Natural killer cell treated with Interleukin-12 subunit alpha and Interleukin-12 subunit beta and Interleukin-15 and Interleukin-18, amount 100 ng/mL, for 72 hours (primary cell): ENCODE measurements at places on chromosomes 2 and 18.

DNA sequence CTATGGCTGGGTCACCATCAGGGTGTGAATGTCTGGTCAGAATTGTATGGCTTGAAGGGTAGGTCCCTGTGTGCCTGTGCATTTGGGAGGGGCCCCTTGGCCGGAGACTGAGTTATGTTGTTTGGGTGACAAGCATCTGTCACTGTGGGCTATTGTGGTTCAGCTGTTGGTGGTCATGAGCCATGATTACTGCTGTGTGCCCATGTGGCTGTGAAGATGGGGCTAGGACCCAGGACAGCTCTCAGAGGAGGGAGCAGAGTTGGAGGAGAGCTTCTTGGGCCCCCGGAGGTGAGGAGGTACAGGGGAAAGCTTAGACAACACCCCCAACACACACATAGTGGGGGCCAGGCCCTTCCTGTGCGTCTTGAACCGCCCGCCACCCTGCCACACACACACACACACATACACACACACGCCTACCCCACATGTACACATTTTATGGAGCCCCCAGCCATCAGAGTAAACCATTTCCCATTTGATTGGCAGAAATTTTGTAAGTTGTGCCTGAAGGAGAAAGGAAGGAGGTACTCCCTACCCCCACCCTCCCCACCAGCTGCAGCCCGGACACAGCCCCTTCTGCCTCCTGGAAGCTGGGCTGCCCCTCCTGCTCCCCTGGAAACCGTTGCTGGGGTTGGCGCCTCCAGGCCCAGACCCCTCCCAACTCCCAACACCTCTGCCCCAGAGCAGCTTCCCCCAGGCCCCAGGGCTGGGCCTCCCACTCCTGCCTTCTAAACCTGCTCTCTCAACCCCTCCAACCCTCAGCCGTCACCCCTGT is 2.0 kb downstream of the GAREM2 start:
- peak overlapping the region; percentile 56 for H3K4me3 ChIP-seq
- no peak overlapping the region for H3K27ac ChIP-seq
- peaks cover 28% of the 10 kb centered on the region for H3K27me3 ChIP-seq
- H3K36me3 ChIP-seq = peaks cover 6% of the 10 kb centered on the region
- DNase-seq = no peak

GRCh38 chr18:49531678-49532153 is 30.1 kb upstream of the LIPG start:
- no peaks in the 10 kb centered on the region for H3K36me3 ChIP-seq
- H3K4me1 ChIP-seq = no peaks in the 10 kb centered on the region
- H3K27me3 ChIP-seq = no peaks in the 10 kb centered on the region
- DNase-seq = no peak
- H3K27ac ChIP-seq = no peak overlapping the region
- no peak overlapping the region for H3K4me3 ChIP-seq

GRCh38 chr2:107589079-107589491 is 237.6 kb upstream of the RGPD4 start:
- H3K4me3 ChIP-seq = no peak overlapping the region
- no peaks in the 10 kb centered on the region for H3K4me1 ChIP-seq
- no peak overlapping the region for H3K27ac ChIP-seq

GRCh38 chr2:33015421-33016142 is 68.8 kb downstream of the LTBP1 start:
- H3K27ac ChIP-seq = no peak overlapping the region
- no peak overlapping the region for H3K4me3 ChIP-seq
- no peaks in the 10 kb centered on the region for H3K4me1 ChIP-seq
- no peaks in the 10 kb centered on the region for H3K36me3 ChIP-seq
- DNase-seq = no peak

- DNase-seq = no peak
- H3K27ac ChIP-seq = no peak overlapping the region
- H3K27me3 ChIP-seq = no peaks in the 10 kb centered on the region
- H3K4me3 ChIP-seq = no peak overlapping the region
Measured at GRCh38 chr18:79899609-79900445, 51.6 kb downstream of the SLC66A2 start.

DNA sequence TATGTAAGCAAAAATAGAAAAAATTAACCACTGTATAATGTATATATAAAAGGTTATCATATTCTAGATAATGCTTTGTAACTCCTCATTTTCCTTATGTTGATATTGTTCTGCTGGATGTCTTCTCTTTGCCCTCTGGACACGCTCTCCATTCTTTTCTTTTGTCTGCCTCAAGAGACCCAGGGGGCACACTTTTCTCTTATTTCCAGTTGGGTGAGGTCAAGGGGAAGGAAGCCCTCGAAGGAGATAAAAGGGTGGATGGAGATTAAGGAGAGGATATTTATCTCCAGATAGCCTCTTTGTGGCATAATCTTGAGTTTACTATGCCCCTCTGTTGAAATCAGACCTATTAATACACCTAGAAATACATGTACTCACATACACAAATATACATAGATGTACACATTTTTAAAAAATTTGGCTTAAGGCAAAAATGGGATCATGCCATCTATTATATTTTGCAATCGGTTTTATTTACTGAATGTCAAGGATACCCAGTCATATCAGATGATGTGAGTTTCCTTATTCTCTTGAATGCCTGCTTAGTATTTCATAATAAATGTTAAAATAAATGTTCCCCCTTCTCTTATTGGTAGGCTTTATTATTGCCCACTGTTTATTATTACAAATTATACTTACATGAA is 65.3 kb downstream of the LCLAT1 start:
- no peak for DNase-seq
- H3K4me1 ChIP-seq = peaks cover 37% of the 10 kb centered on the region
- H3K27me3 ChIP-seq = no peaks in the 10 kb centered on the region
- peaks cover 18% of the 10 kb centered on the region for H3K36me3 ChIP-seq

DNA sequence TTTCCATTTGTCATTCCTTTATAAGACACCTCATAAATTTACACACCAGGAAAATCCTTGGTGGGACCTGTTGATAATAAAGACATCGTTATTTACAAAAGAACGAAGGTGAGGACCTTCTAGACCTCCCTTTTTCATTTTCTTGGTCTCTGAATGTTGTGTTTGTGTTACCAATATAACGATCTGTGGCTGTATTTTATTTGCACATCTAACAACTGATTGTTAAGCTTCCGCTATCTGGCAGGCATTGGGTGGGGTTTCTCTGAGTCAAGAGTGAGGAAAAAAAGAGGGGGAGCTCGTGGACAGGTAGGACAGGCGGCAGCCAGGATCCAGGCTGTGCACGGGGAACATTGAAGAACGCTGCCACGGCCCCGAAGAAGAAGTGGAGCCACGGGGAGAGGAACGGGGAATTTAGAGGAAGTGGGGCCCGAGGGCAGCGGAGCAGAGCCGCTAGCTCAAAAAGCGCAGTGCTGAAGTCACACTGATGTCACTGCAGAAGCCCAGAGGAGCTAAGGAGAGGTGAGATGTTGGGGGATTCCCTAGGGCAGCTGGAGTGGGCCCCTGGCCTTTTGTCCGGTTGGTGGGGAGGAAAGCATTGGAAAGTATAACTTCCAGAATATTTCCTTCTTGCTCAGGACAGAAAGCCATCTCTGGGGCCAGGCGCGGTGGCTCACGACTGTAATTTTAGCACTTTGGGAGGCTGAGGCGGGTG is 20.9 kb upstream of the DNMT3A start:
- DNase-seq = peak; percentile 88
- H3K27ac ChIP-seq = peak overlapping the region; percentile 90
- H3K4me1 ChIP-seq = peaks cover 24% of the 10 kb centered on the region
- no peaks in the 10 kb centered on the region for H3K27me3 ChIP-seq
- H3K4me3 ChIP-seq = peak overlapping the region; percentile 90

- H3K4me1 ChIP-seq = no peaks in the 10 kb centered on the region
- no peak overlapping the region for H3K27ac ChIP-seq
- no peaks in the 10 kb centered on the region for H3K36me3 ChIP-seq
- no peak overlapping the region for H3K4me3 ChIP-seq
Measured at GRCh38 chr2:43729491-43730174, 44.2 kb upstream of the DYNC2LI1 start.

DNA sequence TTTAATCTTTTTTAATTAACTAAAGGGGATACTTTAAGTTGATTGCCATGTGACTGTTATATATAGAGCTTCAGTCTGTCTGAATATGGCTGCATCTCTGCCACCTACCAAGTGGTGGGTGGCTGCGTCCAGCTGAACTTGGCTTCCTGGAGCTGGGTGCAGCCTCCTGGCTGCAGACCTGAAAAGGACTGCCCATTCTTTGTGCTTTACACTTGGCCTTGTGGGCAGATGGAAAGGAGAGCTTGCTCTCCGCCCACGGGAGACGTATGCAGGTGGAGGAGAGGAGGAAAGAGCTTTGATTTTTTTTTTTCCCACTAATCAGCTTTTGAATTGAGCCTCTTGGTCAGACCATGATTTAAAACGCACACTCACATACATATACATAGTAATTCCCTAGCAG is 34.7 kb downstream of the NCK2 start:
- no peaks in the 10 kb centered on the region for H3K36me3 ChIP-seq
- H3K4me3 ChIP-seq = no peak overlapping the region
- H3K4me1 ChIP-seq = peaks cover 72% of the 10 kb centered on the region
- H3K27ac ChIP-seq = no peak overlapping the region
- DNase-seq = no peak
- H3K27me3 ChIP-seq = no peaks in the 10 kb centered on the region

DNA sequence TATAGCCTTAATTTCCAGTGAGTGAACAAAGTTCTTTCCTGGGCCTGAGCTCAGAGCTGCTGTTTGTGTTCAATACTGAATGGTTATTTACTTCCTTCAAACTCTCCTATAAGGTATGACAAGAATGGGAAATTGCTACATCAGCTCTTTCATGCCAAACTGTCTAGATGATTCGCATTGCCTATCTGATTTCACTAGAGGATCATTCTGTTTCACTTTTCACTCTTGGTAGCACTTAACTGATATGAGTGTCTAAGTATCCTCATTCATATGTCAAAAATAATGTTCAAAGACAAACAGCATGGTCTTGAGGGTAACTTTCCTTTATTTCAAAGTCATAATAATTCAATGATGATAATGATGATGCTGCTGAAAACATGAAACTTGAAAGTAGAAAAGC is 32.9 kb upstream of the SCG2 start:
- DNase-seq = no peak
- H3K27me3 ChIP-seq = peaks cover 16% of the 10 kb centered on the region

DNA sequence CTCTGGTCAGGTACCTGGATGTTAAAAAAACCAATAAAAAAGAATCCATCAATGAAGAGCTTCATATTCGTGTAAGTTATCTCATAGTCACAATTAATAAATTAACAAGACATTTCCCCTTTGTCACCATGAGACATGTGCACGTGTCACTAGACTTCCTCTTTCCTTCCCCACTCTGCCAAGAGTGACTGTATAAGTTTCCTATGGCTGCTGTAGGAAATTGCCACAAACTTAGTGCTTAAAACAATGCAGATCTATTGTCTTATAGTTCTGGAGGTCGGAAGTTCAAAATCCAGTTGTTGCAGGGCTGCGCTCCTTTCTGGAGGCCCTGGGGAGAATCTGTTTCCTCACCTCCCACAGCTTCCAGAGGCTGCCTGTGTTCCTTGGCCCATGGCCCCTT is 35.8 kb downstream of the SLC9A4 start:
- no peak overlapping the region for H3K4me3 ChIP-seq
- peaks cover 10% of the 10 kb centered on the region for H3K4me1 ChIP-seq
- DNase-seq = no peak
- no peak overlapping the region for H3K27ac ChIP-seq
- no peaks in the 10 kb centered on the region for H3K36me3 ChIP-seq

DNA sequence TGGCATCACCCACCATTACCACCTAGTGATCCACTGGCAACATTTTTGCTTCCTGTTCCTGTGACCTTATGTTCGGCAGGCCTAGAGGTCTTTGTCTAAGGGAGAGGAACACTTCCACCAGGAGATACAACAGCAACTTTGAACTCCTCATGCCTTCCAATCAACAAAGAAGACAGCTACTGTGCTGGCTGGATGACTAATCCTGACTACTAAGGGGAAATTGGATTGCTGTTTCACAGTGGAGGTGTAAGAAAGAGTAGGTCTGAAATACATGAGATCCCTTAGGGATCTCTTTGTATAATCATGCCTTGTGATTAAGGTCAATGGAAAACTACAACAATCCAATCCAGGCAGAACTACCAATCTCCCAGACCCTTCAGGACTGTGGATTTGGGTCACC is 45.2 kb downstream of the EIF2AK3 start:
- H3K27ac ChIP-seq = no peak overlapping the region
- H3K4me3 ChIP-seq = no peak overlapping the region
- H3K27me3 ChIP-seq = no peaks in the 10 kb centered on the region
- peaks cover 35% of the 10 kb centered on the region for H3K36me3 ChIP-seq

GRCh38 chr2:203649176-203649814 is 57.1 kb upstream of the CD28 start:
- no peak for DNase-seq
- H3K4me1 ChIP-seq = no peaks in the 10 kb centered on the region
- H3K27ac ChIP-seq = no peak overlapping the region
- H3K4me3 ChIP-seq = no peak overlapping the region
- H3K36me3 ChIP-seq = no peaks in the 10 kb centered on the region

DNA sequence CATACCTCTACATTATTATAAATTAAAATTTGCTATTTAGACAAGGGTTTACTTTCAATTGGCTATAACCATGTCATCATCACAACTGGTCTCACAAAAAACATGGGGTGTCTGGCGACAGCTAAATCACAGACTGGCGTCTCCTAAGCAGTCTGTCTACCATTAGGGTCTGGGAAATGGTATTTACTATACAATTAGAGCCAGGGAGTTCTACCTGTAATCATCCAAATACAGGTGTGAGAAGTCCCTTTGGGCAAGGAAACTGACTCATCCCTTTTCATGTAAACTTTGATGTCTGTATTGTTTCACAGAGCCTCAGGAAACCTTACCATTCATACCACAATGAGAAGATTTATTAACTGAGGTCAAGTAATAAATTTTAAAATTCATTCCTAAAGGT is 126.7 kb downstream of the OLA1 start:
- H3K36me3 ChIP-seq = peaks cover 5% of the 10 kb centered on the region
- DNase-seq = no peak
- no peak overlapping the region for H3K27ac ChIP-seq

- no peak overlapping the region for H3K27ac ChIP-seq
- no peaks in the 10 kb centered on the region for H3K36me3 ChIP-seq
- peaks cover 10% of the 10 kb centered on the region for H3K27me3 ChIP-seq
- H3K4me1 ChIP-seq = no peaks in the 10 kb centered on the region
Measured at GRCh38 chr2:227626580-227627151, 9.4 kb downstream of the SCYGR4 start.

DNA sequence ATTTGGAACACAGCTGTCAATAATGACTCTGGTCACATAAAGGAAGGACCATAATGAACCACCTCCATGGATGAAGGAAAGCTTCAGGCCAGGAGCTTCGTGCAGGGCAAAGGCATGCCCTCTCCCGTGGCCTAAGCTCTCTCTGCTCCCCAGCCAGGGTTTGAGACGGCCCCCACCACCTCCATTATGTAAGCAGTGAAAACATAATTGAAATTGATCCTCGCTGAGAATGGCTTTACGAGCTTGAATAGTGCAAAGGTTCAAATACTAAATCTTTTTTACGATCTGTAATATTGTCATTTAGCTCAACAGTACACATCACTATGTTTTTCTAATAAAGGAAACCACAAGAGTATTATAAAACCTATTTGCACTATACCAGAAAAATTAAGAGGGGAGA is 5.2 kb upstream of the EDAR start:
- no peak overlapping the region for H3K4me3 ChIP-seq
- H3K36me3 ChIP-seq = no peaks in the 10 kb centered on the region
- H3K27me3 ChIP-seq = peaks cover 7% of the 10 kb centered on the region
- H3K27ac ChIP-seq = no peak overlapping the region
- DNase-seq = no peak
- H3K4me1 ChIP-seq = no peaks in the 10 kb centered on the region
